ENCODE measurements at places on chromosomes 2 and 18.

DNA sequence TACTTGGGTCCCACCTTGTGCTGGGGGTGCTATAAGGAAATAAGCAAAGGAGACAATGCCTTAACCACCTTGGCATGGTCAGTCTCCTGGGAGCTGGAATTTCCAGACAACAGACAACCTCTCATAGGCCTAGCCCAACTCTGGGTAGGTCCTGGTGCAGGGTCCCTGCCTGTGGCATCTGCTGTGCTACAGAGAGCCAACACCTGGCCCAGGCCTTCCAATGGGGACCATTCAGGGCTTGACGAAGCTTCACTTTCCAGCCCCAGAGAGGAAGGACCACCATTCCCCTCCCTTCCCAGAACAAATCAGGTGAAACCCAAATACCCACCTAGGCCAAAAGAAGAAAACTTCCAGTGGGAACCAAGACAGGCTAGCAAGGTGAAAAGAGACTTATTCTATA, 82.8 kb downstream of the SMAD7 start:
- H3K4me1 ChIP-seq: peaks cover 9% of the 10 kb centered on the region
- no peak overlapping the region for H3K27ac ChIP-seq
- peaks cover 3% of the 10 kb centered on the region for H3K36me3 ChIP-seq
- H3K4me3 ChIP-seq: no peak overlapping the region
- DNase-seq: no peak
- H3K27me3 ChIP-seq: no peaks in the 10 kb centered on the region

DNA sequence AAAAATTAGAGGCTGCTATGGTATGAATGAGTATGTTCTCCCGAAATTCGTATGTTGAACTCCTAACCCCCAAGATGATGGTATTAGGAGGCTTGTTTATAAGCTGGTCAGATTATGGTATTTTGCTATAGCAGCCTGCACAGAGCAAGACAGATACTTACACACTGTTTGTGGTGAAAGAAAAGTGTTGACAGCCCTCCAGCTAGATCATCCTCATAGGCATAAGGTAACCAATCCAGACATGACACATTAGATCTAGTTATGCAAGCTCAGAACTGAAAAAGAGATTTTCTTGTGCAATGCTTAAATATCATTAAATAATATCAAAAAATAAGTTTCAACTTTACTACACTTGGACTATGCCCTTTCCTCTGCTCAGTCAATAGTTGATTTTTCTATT, 107.1 kb downstream of the ABCA12 start:
- H3K27ac ChIP-seq: no peak overlapping the region
- no peaks in the 10 kb centered on the region for H3K27me3 ChIP-seq
- no peak for DNase-seq
- no peak overlapping the region for H3K4me3 ChIP-seq
- H3K36me3 ChIP-seq: no peaks in the 10 kb centered on the region

- H3K27me3 ChIP-seq: no peaks in the 10 kb centered on the region
- no peak for DNase-seq
- H3K4me1 ChIP-seq: peaks cover 27% of the 10 kb centered on the region
- peaks cover 8% of the 10 kb centered on the region for H3K36me3 ChIP-seq
- H3K27ac ChIP-seq: no peak overlapping the region
Measured at GRCh38 chr2:240257940-240258580, 117.6 kb upstream of the OTOS start.

GRCh38 chr2:206824993-206825392, 59.6 kb downstream of the FASTKD2 start:
- H3K36me3 ChIP-seq: no peaks in the 10 kb centered on the region
- peaks cover 8% of the 10 kb centered on the region for H3K4me1 ChIP-seq
- no peak for DNase-seq
- H3K4me3 ChIP-seq: no peak overlapping the region
- no peaks in the 10 kb centered on the region for H3K27me3 ChIP-seq

- H3K4me3 ChIP-seq: no peak overlapping the region
- H3K27me3 ChIP-seq: peaks cover 2% of the 10 kb centered on the region
- H3K27ac ChIP-seq: no peak overlapping the region
- DNase-seq: no peak
- H3K4me1 ChIP-seq: peaks cover 15% of the 10 kb centered on the region
- H3K36me3 ChIP-seq: no peaks in the 10 kb centered on the region
Measured at GRCh38 chr2:238868616-238869292, 20.9 kb downstream of the TWIST2 start.

DNA sequence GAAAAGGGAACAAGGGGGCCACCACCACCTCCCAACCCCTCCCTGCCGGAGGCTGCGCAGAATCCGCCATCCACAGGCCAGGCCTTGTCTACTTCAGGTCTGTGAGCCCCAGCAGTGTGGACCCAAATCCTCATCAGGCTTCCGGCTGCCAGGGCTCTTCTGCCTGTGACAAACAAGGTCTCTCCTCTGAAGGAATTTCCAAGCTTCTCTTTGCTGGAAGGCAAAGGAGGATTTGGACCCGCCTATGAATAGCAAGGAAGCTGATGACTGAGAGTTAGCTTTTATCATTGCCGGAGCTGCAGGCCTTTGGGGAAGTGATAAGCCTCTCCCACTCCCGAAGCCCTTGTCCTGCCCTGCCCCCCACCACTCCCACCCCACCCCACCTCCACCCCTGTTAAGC, 93.7 kb upstream of the SH3BP4 start:
- no peak overlapping the region for H3K4me3 ChIP-seq
- H3K4me1 ChIP-seq: peaks cover 39% of the 10 kb centered on the region
- DNase-seq: no peak
- H3K36me3 ChIP-seq: peaks cover 2% of the 10 kb centered on the region
- no peak overlapping the region for H3K27ac ChIP-seq

GRCh38 chr2:23028106-23028505, 356.9 kb upstream of the KLHL29 start:
- H3K36me3 ChIP-seq: no peaks in the 10 kb centered on the region
- peak overlapping the region; percentile 40 for H3K27ac ChIP-seq
- H3K27me3 ChIP-seq: no peaks in the 10 kb centered on the region
- peaks cover 33% of the 10 kb centered on the region for H3K4me1 ChIP-seq
- H3K4me3 ChIP-seq: no peak overlapping the region
- DNase-seq: no peak

DNA sequence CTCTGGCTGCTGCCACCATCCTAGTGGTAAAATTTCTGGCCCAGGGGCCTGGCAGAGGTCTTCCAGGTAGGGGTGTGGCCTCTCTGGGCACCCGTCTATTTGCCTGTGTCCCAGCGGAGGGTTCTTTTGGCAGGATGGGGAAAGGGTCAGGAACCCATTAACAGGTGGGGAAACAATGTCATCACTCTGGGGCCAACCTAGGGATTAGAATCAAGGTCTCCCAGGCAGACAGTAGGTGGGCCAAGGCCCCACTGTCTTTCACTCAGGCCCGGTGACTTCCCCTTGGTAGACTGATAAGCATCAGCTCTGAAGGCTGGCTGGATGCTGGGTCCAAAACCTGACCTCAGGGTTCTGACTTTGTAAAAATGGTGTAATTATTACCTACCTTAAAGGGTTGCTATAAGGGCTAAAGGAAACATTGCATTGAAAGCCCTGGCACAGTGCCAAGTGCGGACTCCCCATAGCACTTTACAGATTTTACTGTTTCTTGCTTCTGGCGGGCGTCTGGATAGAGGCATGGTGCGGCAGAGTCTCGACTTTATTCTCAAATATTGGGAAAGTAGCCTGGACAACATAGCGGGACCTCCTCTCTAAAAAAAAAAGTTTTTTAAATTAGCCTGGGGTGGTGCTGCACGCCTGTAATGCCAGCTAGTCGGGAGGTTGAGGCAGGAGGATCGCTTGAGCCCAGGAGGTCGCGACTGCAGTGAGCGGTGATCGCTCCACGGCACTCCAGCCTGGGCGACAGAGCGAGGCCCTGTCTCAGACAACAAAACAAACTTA, 2.2 kb downstream of the LBX2 start:
- DNase-seq: no peak
- no peak overlapping the region for H3K27ac ChIP-seq
- peaks cover 76% of the 10 kb centered on the region for H3K27me3 ChIP-seq
- H3K4me3 ChIP-seq: peak overlapping the region; percentile 65
- H3K36me3 ChIP-seq: peaks cover 15% of the 10 kb centered on the region
- H3K4me1 ChIP-seq: peaks cover 12% of the 10 kb centered on the region

GRCh38 chr2:125167820-125168219, 1142.7 kb downstream of the CNTNAP5 start:
- DNase-seq: no peak
- no peaks in the 10 kb centered on the region for H3K36me3 ChIP-seq
- H3K27me3 ChIP-seq: no peaks in the 10 kb centered on the region
- no peak overlapping the region for H3K4me3 ChIP-seq
- no peak overlapping the region for H3K27ac ChIP-seq
- no peaks in the 10 kb centered on the region for H3K4me1 ChIP-seq

DNA sequence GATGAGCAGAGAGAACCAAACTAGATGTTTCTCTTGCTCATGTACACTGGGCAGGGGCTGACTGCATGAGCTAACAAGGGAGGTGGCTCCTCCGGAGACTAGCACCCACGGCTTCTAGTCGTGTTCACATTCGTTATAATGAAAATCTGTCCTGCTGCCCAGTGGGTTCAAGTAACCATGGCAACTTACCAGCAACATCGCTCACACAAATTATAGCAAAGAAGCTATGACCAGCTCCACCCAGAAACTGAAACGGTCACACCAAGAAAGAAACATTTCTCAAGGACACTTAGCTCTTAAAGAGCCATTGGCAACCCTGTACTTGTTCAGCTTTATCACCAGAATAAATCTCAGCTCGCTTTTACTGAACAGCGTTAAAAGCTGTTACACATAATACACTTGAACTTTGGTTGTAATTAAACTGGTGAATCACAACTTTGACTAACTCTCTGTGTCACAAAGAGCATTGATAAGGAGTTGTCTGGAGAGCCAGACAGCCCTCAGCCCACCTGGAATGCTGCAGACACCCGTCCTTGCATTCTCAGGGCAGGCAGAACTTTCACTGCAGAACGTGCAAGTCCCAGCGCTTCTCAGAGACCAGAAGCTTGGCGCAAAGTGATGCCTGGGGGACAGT, 141.2 kb downstream of the PID1 start:
- no peak for DNase-seq
- no peak overlapping the region for H3K4me3 ChIP-seq
- H3K27me3 ChIP-seq: peaks cover 5% of the 10 kb centered on the region
- no peaks in the 10 kb centered on the region for H3K4me1 ChIP-seq
- no peaks in the 10 kb centered on the region for H3K36me3 ChIP-seq

Data from neural crest cell (in vitro differentiated cells).